Ascending aorta (tissue), 2 donors: ENCODE measurements at places on chromosomes 4 and X.

- DNase-seq: no peak
Measured at GRCh38 chrX:153214934-153215333, 35.9 kb downstream of the MAGEA1 start.

- peak; percentile 62 for DNase-seq
Measured at GRCh38 chr4:177596035-177596434, 153.8 kb upstream of the AGA start.

- no peak for DNase-seq
Measured at GRCh38 chr4:39085891-39086290, 23.9 kb downstream of the KLHL5 start.

DNA sequence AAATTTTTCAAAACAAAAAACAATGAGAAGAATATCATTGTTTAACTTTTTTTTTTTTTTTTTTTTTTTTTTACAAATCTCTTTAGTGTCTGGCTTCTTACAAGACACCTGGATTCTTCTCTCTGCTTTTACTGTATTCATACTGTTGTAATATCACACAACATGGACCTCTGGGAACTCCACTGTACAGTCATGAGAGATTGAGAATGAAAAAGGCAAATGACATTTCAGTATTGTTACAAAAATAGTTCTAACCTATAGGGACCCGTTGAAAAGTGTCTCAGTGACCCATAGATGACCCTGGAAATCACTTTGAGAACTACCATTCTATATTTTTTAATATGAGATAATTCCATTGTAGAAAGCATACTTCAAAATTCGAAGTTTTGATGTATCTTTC lies 124.4 kb downstream of the SLIT2 start:
- no peak for DNase-seq

GRCh38 chr4:76905521-76905920 lies 7.6 kb upstream of the SOWAHB start:
- DNase-seq: no peak

DNA sequence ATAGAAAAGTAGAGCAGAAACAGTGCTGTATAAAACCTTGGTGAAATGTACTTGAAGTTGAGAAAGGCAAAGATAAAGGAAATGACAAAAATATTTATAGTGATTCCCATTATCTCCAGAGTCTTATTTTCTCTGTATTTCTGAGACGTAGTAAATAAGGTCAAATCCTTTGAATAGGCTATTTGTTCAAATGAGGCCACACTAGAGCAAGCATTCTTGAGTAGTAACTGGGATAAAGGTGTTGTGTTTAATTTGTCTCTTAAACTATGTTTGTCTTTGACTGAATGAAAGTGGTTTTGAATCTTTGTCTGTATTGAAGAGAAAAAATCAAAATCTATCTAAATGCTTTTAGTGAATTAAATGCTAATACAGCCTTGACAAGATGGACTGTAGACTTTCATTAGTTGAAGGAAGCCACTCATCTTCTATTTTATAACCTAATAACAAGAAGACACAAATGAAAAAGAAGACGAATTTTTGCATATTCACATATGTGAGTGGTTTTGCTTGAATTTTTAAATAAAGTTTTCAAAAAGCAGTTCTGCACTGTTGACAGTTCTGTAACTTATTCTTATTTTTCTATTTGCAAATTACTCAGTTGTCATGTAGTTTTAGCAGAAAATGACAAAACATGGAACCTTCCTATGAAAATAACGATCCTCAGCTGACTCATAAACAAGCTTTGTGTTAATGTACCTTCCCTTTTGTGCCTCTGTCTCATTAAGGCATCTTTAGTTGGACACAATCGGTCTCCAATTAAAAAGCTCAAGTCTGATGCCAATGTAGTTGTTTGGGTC lies 94.8 kb upstream of the PCDH18 start:
- no peak for DNase-seq

- no peak for DNase-seq
Measured at GRCh38 chr4:68905939-68906779, 45.4 kb downstream of the UGT2A3 start.

DNA sequence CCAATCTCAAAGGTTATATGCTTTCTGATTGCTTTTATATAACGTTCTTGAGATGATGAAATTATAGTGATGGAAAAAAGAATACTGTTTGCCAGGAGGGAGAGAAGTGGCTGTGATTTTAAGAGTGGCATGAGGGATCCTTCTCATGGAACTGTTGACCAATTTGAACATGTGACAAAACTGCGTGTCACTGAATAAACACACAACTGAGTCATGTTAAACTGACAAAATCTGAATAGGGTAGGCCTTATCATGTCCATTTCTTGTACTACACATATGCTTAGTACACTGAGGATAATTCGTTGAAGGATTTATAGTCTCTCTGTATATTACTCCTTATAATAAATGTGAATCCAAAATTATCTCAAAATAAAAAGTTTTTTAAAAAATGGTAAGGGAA lies 22.2 kb upstream of the HSPA4L start:
- no peak for DNase-seq

DNA sequence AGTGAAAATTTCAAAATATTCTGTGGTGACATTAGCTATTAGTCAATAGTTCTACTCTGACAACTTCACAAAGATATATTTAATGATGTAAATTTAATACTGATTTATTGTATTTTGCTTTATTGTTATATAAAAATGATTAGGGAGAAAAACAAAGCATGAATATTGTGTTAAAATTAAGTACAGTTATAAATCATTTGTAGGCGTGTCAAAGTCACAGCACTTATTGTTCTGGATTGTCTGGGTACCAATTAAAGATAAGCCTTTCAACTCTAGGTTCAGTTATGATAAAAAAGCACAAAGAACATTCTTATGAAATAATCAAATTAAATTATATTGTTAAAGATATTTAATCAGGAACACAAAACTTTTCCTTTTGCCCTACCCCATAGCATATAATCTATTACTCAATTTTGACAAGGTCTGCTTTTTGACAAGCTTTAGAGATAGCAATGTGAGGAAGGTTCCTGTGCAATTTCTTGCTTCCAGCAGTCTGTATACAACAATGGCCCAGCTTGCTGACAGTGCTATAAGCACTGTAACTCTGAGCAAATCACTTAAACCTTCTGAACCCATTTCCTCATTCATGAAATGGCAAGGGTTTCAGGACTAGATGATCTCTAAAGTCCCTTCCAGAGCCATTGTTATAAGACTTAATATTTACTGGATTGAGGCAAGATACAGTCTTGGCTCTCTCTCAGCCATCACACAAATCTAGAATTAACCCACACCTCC lies 910.3 kb upstream of the LCORL start:
- no peak for DNase-seq

- no peak for DNase-seq
Measured at GRCh38 chr4:37220685-37221084, 23.9 kb upstream of the NWD2 start.

- no peak for DNase-seq
Measured at GRCh38 chr4:123170843-123171242, 225.8 kb upstream of the SPRY1 start.

GRCh38 chr4:98485816-98486345 lies 172.5 kb downstream of the TSPAN5 start:
- no peak for DNase-seq

DNA sequence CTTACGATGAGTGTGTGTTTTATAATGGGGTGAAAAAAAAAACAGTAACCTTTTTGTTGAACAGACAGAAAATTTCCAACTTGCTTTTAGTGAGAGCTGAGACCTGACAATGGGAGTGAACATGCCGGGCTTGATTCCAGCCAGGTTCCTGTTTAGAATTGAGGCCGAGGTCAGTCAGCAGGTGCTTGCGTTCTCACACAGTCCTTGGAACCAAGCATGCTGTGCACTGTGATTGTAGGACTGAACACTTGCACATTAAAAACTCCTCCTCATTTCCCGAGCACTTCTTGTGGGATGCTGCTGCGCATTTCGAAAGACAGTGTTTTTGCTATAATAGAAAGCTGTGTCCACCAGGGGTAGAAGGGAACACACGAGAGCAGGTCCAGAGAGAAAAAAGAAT lies 51.8 kb downstream of the TMEM131L start:
- DNase-seq: no peak

DNA sequence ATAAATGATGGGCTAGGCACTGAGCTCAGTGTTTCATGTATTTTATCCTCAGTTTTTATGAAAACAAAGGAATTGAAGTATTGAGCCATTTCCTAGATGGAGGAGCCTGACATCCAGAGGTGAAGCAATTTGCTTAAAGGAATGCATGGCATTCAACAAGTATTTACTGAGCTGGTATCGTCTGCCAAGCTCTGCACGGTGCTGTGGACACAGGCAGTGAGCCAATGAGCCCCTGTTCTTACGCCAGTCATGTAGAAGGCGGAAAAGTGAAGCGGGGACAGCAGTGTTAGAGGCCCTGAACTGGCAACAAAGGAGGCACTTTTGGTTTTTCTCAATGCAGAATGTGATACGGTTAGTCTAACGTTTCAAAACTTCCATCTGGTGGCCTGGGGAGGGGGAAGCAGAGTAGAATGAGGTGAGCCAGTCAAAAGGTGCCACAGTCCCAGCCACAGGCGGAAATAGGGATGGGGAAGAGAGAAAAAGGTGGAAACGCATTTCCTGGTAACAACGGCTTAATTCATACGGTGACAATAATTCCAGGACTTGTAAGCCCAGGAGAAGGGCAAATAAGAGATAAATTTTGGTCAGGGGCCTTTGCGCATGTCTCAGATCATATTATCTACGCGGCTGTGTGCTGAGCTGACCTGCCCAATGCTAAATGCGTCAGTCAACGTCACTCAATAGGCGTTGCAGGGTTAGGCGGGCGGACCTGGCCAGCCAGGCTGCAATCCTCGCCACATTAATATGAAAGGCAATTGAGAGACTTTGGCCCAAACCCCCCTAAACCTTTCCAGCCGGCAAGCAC lies 133.9 kb downstream of the AFAP1 start:
- DNase-seq: peak; percentile 92

DNA sequence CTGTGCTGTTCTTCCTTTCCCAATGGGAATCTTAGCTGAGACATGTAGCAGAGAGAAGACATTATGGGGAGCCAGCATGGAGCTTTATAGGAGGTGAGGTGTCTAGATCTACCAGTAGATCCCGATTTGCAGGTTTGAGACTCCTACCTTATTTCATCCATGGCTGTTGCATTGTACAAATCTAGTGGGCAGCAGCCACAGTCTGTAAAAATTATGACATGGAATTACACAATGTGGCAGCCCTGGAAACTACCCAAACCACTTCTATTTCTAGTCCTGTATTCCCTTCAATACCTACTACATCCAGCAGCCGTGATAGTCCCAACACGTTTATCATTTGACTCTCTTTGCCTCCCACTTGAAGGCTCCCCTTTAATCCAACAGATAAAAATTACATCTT lies 8.1 kb downstream of the ATP7A start:
- DNase-seq: no peak

DNA sequence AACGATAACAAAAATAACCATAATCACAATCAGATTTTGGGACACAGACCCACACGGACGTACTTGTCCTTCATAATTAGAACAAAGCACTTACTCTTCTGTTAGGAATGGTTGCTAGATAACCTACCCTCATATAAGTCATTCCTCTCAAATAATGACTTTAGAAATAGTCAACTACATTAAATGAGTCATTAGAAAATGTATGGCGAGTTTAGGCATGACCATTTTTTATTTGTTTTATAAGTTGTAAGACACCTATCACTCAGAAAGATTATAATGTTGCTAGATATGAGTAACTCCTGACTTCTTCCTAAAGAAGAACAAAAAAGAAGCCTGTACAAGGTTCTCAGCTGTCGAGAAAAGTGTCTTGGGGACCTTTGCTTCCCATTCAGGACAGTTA lies 1637.5 kb upstream of the PCDH7 start:
- DNase-seq: no peak

GRCh38 chr4:148034813-148035212 lies 302.9 kb downstream of the ARHGAP10 start:
- DNase-seq: no peak

GRCh38 chr4:3875466-3875865 lies 109.3 kb downstream of the ADRA2C start:
- DNase-seq: no peak

GRCh38 chrX:134452596-134452995 lies 7.4 kb upstream of the HPRT1 start:
- DNase-seq: no peak

- no peak for DNase-seq
Measured at GRCh38 chrX:1392376-1393068, 609 bp upstream of the SLC25A6 start.

DNA sequence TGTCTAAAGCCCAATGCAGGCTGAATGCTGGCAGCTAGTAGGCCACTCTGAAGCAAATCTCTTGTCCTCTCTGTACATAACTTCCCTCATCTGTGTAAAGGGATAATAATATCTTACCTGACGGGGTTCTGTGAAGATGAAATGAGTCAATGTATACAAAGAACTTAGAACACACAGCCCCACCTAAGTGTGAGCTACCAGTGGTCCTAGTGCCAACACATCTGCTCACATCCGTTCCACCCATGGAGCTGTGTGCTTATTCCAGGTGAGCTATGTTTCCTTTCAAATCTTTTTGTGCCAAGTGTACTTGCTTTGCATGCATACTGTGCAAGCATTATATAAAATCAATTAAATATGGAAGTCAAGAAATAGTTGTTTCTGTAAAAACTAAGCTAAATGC lies 116.4 kb downstream of the TSPAN5 start:
- DNase-seq: no peak

- no peak for DNase-seq
Measured at GRCh38 chrX:123673813-123674212, 59.0 kb downstream of the THOC2 start.

DNA sequence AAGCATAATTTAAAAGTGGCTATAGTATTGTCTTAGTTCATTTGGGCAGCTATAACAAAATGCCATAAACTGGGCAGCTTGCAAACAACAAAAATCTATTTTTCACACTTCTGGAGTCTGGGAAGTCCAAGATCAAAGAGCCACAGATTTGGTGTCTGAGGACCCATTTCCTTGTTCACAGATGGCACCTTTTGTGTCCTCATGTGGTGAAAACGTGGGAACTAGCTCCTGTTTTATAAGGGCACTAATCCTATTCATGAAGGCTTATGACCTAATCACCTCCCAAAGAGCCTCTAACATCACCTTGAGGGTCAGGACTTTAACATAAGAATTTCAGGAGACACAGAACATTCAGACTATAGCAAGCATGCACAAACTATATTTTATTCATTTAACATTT lies 126.5 kb upstream of the WDFY3 start:
- no peak for DNase-seq

GRCh38 chr4:65383589-65384305 lies 286.5 kb downstream of the EPHA5 start:
- no peak for DNase-seq

GRCh38 chr4:19772581-19772980 lies 479.1 kb upstream of the SLIT2 start:
- DNase-seq: no peak

- DNase-seq: no peak
Measured at GRCh38 chrX:153981771-153982533, 9.4 kb downstream of the TMEM187 start.

DNA sequence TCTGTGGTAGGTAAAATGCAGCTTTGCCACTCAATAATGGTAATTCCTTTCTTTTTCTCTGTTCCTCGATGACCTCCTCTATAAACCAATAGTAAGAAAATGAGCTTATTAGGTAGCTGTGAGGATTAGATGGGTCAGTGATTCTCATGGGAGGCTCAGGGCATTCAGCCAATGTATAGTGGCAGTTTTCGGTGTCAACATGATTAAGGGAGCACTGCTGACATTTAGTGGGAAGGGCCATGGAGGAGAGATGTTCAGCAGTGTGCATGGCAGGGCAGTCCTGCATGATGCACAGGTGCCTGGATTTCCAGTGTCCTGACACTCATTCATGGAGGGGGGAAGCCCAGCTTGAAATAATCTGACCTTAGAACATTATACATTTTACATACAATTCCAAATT lies 232.8 kb downstream of the PDGFC start:
- DNase-seq: no peak
